ENCODE measurements at places on chromosomes 4 and X.

DNA sequence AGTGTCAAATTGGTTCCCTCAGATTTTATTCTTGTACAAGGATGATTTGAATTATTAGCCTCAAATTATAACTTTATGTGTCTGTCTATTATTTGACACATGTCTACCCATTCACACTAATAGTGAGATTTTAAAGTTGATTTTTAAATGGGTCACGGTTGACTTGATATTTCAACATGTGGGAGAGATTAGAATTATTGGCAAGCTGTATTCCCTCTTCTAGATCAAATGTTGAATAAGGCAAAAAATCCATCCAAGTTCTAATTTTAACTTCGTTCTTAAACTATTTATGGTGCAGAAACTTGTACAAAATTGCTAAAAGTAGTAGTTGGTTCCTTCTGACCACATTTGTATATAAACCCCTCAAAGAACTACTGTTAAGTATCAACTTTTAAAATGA lies 1498.0 kb downstream of the STIM2 start:
- DNase-seq = no peak

DNA sequence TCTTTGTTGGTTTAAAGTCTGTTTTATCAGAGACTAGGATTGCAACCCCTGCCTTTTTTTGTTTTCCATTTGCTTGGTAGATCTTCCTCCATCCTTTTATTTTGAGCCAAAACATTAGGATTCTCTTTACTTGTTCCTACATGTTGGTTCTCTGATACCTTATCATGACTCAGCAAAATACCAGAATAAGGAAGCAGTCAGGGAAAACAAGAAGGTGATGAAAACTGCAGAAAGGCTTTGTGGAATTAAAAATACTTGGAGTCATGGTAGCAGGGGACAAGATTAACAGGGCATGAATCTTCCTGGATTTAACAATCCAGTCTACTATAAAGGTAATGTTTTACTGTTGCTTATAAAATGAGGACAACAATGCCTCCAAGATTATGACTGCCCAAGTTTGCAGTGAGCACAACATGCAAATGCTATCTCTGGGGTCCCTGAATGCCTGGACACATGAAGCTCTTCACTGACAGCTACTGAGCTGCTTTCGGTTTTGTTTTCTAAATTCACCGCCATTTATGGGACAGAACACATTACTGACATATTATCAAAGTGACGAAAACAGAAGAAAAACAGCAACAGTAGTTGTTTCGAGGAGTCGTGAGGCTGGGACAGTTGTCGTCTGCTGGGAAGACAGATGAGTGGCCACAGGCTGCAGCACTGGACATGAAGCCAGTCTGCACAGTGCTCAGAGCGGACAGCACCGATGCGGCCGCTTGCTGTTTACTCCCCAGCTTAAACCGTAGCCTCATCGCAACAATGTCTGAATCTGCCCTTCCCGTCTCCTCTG lies 174.5 kb upstream of the DKK2 start:
- DNase-seq = no peak

GRCh38 chr4:102429553-102429952 lies 71.6 kb upstream of the NFKB1 start:
- DNase-seq = no peak

- DNase-seq = no peak
Measured at GRCh38 chr4:185735866-185736400, 76.1 kb downstream of the SORBS2 start.

DNA sequence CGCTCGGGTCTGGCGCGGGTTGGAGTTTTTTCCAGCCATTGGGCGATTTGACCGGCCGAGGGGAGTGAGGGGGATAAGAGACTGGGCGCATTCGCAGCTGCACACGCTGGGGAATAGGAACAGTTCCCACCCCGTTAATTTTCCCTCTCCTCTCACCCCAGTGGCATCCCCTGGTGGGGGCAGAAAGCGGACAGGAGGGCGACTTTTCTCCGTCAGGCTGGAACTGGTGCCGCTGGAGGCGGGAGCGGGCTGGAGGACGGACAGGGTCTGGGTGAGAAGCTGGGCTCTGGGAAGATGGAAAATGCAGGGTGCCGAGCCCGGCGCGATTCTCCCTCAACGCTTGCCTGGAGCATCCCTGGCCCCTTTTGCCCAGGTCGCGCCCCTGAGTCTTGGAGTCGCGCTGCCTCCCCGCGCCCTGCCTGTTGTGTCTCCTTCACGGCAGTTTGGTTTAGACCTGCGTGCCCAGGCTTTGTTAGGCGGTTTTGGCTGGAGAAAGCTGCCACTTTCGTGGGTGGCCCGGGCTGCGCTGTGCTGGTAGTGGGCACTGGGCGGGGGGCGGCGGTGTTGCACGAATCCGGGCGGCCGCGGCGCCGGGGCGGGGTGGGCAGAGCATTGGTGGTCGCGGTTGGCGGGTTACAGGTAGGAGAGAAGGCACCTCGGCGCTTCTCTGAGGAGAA lies 2.0 kb downstream of the ADGRL3 start:
- DNase-seq = no peak

GRCh38 chr4:120508036-120508435 lies 414.5 kb downstream of the PRDM5 start:
- no peak for DNase-seq

GRCh38 chr4:188008377-188008776 lies 12.8 kb downstream of the ZFP42 start:
- DNase-seq = no peak

DNA sequence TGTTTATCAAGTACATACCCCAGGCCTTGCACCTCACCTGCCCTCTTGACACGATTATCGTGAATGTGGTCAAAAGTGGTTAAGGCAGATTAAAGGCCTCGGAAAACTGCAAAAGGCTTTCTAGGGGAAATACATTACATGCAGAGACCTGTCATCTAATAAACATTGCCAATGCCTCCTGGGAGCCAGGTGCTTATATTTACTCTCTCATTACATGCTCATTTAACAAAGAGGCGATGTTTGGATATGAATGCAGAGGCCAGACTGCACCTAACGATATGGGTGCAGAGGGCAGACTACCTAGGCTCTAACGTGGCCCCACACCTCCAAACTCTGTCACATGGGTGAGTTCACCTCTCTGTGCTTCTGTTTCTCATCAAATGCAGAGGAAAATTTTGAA lies 14.5 kb downstream of the CRMP1 start:
- DNase-seq = no peak

GRCh38 chrX:64571011-64571410 lies 175.8 kb upstream of the MTMR8 start:
- DNase-seq = no peak

GRCh38 chr4:21012851-21013331 lies 312.6 kb downstream of the PACRGL start:
- DNase-seq = no peak

- DNase-seq = no peak
Measured at GRCh38 chr4:156778606-156779005, 193.0 kb downstream of the PDGFC start.

DNA sequence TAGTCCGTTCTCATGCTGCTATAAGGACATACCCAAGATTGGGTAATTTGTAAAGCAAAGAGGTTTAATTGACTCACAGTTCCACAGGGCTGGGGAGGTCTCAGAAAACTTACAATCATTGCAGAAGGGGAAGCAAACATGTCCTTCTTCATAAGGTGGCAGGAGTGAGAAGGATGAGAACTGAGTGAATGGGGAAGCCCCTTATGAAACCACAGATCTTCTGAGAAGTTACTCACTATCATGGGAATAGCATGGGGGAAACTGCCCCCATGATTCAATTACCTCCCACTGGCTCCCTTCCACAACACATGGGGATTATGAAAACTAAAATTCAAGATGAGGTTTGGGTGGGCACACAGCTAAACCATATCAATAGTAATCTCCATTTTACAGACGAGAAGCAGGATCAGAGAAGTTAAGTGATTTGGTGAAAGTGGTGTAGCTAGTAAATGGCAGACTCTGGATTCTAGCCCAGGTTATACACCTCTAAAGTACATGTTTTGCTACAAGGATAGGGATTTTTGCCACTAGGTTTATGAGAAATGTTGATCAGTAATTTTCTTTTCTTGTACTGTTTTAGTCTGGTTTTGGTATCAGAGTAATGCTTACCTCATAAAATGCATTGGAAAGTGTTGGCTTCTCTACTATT lies 47.3 kb upstream of the C1GALT1C1 start:
- no peak for DNase-seq

DNA sequence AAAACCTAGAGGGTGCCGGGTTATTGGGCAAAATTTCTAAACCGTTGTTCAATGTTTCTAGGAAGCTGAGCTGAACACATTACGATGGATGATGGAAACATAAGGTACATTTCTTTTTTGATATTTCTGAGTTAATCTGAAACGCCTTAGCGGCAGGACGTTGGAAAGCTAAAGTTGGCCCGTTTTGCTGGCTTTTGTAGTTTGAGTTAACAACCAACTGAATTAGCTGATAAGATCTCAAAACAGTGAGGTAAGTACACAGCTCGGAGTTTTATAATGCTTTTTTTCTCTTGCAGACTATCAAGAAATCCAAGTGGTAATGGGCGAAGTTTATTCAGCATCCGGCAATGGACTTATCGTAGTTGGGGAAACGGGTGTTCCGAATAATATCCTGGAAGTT lies 73.5 kb downstream of the PRSS12 start:
- DNase-seq = peak; percentile 34

DNA sequence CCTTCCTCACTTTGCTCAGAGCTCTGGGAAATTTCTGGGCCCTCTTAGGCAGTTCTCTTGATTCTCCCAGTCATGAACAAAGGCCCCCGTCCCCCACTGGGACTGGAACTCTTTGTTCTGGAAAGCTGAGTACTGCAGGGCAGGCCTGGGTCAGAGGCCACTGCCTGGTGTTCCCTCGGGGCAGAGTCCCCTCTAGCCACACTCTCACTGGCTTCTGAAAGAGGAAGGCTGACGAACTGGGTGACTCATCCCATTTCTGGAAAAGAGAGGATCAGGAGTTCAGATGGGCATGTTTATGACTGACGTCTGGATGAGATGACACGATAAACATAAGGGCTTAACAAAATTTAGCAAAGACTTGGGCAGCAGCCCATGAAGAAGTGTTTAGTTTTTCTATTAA lies 47.7 kb downstream of the DDX3X start:
- no peak for DNase-seq

GRCh38 chr4:100246697-100247096 lies 56.4 kb upstream of the DDIT4L start:
- DNase-seq = no peak

DNA sequence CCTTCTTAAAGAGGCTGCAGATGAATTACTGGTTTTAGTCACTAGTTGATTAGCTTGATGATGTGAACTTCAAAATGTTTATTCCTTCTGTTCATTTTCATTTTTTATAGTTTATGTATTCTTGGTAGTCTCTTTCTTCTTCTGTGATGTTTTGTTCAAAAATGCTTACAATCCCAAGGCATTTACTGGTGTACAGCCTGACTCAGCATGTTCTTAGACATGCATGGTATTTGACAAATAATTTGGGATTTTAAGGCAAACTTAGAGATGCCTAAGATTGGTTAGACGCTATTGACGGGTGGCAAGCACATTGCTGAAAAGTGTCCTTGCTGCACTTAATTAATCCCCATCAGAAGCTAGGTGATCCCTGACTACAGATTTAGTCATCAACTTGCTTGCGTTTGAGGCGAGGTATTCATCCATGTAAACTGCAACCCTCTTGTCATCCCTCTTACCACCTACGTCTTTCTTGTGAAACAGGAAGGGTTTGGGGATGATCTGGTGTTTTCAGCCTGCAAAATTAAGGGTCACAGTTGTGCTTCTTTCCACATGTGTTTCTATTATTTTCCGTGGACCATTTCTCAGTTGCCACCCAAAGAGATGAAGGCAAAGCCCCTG lies 331.8 kb downstream of the DKK2 start:
- DNase-seq = no peak

DNA sequence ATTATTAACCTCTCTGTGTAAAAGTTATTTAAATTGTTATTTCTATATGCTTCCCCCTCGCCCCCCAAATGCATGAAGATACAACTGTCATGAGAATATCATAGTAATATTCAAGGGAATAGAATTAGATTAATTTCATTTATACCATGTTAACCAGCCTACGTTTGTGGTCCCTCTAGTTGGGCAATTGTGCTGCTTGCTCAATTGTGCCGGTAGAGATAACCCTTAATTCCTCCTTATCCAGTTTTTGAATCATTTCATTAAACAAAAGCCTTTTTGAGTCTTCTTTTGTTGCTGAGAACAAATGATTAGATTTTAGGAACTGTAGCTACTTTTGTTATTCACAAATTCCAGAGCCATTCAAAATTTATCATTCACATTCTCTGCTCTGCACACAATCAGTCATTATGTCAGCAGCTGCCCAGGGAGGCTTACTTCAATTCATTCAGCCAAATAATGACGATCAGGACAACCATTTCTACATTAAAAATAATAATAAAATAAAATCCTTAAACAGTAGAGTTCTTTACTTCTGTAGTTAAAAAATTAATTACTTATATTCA lies 98.1 kb downstream of the ADGRL3 start:
- no peak for DNase-seq

DNA sequence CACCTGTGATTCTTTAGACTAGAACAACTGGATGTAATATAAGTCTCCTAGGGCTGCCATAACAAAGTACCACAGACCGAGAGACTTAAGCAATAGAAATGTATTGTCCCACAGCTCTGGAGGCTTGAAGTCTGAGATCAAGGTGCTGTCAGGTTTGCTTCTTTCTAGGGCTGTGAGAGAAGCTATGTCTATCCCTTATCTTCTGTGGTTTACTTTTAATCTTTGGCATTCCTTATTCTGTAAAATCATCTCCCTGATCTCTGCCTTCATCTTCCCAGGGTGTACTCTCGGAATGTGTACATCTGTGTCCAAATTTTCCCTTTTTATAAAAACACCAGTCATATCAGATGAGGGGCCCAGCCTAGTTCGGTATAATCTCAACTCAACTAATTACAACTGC lies 10.3 kb upstream of the HOPX start:
- no peak for DNase-seq

GRCh38 chrX:30246769-30247489 lies at the start of gene MAGEB1:
Gene MAGEB1 (plus strand): TSS chrX:30247146. CDS start chrX:30250494, 3,348 bp downstream.
- no peak for DNase-seq

GRCh38 chr4:165312506-165312905 lies 15.0 kb upstream of the MSMO1 start:
- no peak for DNase-seq

GRCh38 chr4:21830272-21830671 lies 118.3 kb downstream of the KCNIP4 start:
- DNase-seq = no peak

DNA sequence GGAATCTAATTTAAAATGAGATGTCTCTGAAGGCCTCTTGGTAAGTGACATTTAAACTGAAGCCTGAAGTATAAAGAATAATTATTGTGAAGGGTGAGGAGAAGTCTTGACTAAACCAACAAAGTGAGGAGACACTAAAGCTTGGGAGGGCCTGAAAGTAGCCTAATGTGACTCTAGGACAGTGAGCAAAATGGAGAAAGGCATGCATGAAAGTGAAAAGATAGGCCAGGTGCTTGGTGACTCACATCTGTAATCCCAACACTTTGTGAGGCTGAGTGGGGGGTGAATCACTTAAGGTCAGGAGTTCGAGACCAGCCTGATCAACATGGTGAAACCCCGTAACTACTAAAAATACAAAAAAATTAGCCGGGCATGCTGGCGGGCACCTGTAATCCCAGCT lies 46.9 kb upstream of the SMARCAD1 start:
- no peak for DNase-seq

GRCh38 chr4:160819791-160820190 lies 1344.0 kb downstream of the FSTL5 start:
- no peak for DNase-seq
